ENCODE measurements at places on chromosomes 2 and 18. TPM values are rescaled to one million over a fixed set of nuclear protein-coding genes. Genes with fewer than 3 reads are reported as not detected.

Gene VWA3B
- total RNA-seq: 0.32 TPM

Gene ITGB6
- 2.9 TPM for total RNA-seq

Gene NEMP2
- total RNA-seq: 1.7 TPM

Gene MROH2A
- not detected for total RNA-seq

DNA sequence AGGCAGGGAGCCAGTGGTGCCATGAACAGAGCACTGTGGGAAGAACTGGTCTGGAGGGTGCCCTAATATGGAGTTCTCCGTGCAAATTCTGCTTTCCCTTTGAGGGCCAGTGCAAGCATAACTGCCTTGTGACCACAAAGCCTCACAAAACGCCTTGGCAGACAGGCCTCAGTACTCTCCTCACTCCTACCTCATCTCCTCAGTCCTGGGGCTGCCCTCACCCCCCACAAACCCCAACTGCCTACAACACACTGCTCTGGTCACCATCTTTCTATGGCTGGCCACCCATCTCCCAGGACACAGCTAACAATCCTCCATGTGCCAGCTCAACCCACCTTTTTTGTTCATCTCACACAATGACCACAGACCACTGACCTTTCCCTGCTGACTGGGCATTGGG lies 8.9 kb downstream of the COX5B start:
- no peak for DNase-seq

GRCh38 chr2:111685342-111685741 lies 198.7 kb downstream of the ANAPC1 start:
- no peak for DNase-seq

- no peak for DNase-seq
Measured at GRCh38 chr2:203928849-203929248, 7.7 kb upstream of the ICOS start.

- DNase-seq: peak; percentile 51
Measured at GRCh38 chr2:175180701-175181103, 808 bp downstream of the ATP5MC3 start.

GRCh38 chr2:25673300-25674076 lies at the start of gene DTNB:
Gene DTNB, minus strand, starts transcription at chr2:25673577. Its CDS starts 20,917 bp downstream, at chr2:25652660.
- peak; percentile 89 for DNase-seq

DNA sequence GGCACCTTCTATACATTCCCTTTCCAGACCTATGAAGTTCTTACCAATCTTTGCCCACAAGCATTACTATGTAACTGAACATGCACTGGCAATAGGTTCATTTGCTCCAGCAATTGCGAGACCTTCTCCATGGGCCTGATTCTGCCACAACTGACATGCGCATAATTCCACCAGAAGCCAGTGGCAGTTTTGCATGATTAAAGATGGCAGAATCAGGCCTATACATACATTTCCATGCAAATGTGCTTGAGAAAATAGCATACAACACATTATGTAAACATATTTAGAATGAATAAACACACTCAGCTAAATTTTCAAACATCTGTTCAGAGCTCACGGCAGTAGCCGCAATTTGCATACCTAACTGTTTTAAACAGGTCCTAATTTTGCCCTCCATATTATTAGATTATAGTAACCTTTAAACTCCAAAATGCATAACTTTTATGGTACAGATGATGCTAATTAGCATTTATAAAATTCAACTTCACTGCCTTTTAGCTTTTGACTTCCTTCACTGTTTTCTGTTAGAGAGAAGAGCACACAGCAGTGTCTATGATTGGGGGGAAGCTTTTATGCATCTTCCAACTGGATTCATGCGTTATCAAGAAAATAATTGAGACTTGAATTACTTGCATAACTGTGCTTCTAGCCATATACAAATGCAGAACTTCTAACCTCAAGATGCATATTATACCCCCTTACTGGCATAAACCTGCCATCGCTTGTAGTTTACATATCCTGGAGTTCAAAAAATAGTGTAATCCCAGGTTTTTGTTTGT lies 155.3 kb upstream of the CDH19 start:
- no peak for DNase-seq

DNA sequence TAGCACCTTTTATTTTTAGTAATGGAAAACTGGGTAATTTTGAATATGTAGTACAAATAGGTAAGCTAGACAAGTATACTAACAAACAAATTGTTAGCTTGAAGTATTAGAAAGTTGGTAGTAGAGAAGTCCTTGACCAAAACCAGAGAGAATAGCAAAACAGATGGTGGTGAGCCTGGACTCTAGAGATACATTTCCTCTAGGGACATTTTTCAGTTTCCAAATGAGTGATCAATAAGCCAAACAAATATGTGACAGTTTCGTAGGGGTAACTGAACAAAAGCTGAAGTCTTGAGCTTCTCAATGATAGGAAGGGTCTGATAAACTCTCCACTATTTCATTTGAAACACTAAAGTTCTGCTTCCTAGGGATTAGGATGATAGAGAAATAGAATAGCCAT lies 692.0 kb upstream of the FAM98A start:
- no peak for DNase-seq

DNA sequence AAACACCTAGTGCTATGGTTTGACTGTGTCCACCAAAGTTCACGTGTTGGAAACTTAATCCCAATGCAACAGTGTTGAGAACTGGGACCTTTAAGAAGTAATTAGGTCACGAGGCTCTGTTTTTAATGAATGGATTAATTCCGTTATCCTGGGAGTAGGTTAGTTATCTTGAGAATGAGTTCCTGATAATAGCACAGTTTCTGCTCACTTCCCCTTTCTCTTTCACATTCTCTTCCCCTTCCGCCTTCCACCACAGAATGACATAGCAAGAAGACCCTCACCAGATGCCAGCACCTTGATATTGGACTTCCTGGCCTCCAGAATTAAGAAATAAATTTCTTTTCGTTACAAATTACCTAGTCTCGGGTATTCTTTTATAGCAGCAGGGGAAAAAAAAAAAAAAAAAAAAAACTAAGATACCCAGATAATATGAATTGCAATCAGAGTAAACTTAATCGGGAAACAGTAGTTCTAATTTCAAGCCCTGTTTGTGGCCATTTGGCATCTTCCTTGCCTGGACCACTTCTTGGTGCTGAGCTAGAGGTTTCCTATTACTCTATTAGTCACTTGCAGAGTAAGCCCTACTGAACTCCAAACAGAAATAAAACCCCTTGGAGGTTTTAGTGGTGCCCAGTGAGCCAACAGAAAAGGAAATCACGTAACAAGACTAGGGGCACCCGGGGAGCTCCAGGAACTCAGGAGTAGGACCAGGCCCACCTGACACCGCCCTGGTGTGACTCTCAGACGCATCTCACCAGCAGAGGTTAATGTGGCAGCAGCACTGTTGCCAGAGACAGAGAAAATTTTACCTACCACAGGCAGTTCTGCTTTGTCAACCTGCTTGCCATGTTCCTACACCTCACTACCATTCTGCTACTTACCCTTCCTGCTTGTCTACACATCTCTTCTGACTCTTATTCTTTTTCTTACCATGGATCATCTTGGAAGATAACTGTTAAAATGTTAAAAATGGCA lies 147.6 kb upstream of the CAB39 start:
- no peak for DNase-seq

GRCh38 chr2:74321737-74322136 lies 21.5 kb downstream of the SLC4A5 start:
- DNase-seq: no peak

DNA sequence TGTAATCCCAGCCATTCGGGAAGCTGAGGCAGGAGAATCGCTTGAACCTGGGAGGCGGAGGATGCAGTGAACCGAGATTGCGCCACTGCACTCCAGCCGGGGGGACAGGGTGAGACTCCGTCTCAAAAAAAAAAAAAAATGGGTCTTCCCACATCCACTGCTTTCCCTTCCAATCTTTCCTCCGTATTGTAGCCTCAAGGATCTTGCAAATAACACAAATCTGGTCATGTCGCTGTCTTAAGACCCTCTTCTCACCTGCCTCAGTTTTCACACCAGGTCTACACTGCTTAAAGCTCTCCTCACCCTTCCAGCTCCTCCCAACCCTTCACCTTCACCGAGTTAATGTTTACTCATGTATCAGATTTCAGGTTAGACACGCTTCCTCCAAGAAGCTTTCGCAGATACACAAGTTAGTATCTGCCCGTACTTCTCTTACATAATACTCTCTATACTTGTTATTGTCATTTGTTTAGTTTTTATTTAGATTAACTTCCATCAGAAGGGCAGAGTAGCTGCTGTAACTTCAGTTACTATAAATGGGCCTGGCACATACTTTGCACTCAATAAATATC lies 1.5 kb downstream of the IER3IP1 start:
- DNase-seq: no peak

GRCh38 chr2:177058747-177059146 lies 153.8 kb upstream of the HNRNPA3 start:
- no peak for DNase-seq

DNA sequence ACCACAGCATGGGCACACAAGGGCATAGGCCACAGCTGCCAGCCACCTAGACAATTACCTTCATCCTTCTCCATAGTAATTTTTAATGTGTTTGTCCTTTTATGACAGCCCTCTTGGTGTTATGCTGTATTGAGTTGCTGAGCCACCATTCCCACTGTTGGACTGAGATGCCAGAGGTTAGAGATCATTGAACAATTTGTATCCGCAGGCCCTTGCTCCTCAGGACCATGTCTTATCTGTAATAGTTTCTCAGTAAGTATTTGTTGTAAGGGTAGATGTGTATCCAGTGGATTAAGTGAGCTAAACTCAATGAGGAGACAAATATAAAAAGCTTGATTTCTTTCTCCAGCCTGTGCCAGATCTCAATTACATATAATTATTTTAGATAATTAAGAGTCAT lies 832.8 kb upstream of the ID2 start:
- DNase-seq: no peak

- DNase-seq: no peak
Measured at GRCh38 chr18:43917520-43917919, 640.2 kb upstream of the SYT4 start.

DNA sequence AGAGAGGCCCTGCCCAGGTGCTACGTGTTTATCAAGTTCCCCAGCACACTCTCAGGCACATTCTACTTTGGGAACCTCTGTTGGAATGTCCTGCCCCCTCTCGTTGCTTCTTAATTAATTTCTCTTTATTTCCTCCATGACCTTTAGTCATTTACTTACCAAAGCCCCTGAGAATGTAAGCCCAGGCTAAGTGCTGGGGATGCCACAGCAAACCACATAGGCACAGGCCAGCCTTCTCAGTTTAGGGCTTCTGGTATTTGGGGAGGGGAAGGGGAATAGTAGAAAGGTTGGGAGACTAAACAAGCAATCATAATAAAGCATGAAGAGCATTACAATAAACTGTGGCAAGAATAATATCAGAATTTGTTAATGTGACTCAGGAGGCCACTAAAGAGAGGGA lies 85.7 kb downstream of the EVA1A start:
- DNase-seq: no peak

DNA sequence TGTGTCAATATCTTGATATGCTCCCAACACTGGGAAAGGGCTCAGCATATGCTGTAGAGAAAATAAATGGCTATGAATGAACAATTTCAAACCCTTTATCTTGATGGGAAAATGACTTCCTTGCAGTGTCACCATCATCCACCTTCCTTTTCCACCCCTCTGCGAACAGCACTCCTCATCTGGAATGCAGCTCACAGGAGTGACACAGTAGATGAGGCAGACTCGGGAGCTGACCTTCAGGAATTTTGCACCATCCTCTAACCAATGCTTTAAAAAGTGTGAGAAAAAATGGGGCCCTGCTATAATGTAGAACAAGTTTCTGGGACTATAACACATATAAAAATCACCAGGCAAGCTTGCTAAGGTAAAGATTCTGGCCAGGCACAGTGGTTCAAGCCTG lies 41.3 kb upstream of the YPEL5 start:
- DNase-seq: no peak

DNA sequence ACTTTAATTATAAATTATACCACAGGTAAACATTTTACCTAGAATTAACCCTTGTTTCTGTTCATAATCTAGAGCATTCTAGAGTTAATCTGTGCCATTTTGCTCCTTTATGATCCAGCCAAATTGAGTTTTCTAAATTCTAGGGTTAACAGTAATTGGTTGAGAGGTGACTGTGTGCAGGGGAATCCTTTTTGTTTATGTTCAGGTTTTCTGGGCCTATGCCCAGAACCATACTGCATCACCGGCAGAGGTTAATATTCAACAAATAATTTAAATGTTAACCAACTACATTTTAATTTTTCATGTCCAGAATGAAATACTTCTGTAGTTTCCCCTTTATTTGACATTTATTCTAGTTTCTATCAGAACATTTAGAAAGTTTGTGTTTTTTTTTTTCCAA lies 32.3 kb downstream of the CARF start:
- no peak for DNase-seq

- no peak for DNase-seq
Measured at GRCh38 chr2:152097290-152097800, 1.5 kb downstream of the CACNB4 start.

GRCh38 chr2:217220228-217221013 lies 360.6 kb upstream of the TNP1 start:
- DNase-seq: no peak

- DNase-seq: no peak
Measured at GRCh38 chr18:23833714-23834113, 144.5 kb downstream of the LAMA3 start.
